ENCODE measurements at places on chromosomes 5 and 9.

DNA sequence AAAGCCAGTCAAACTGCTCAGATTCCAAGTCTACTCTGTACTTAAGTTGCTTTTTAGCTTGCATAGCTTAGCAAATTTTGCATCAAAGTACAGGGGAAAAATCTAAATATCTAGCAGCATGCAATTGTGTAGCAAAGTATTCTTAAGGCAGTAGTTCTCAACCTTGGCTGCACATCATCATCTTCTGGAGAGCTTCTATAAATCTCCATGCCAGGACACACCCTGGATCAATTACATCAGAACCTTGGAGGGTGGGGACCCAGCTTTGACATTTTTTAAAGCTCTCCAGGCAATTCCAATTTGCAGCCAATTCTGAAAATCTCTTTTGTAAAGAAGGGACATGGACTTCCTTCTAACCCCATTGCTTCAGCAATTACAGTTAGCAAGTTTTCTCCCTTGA is 187.5 kb downstream of the SNCAIP start:
- no peak for DNase-seq

- no peak for DNase-seq
These were observed 100.0 kb downstream of the KIAA1958 start for GRCh38 chr9:112586599-112587155.

GRCh38 chr5:98206566-98206965 is 566.9 kb upstream of the RGMB start:
- DNase-seq, result no peak

GRCh38 chr9:71269859-71270258 is 148.4 kb upstream of the TRPM3 start:
- no peak for DNase-seq

DNA sequence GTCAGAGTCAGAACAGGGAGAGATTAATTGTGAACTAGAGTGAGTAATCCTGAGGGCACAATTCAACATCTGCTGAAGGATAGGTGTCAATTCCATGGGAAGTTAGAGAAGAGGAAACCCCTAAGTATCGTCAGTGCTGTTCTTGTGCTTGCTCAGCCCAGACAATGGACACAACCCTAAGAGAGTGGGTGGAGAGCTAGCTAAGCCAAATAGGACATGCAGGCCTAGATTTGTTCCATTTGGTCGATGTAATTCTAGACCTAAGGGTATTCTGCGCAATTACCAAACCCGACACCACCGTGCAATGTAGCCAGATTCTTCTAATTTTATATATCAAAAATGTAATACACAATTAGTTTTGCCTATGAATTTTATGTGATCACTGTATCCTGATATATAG is 431.6 kb downstream of the SH3GL2 start:
- no peak for DNase-seq

GRCh38 chr9:74447451-74448193 is 49.5 kb upstream of the RORB start:
- DNase-seq, result no peak

GRCh38 chr5:126004636-126005035 is 418.6 kb upstream of the GRAMD2B start:
- no peak for DNase-seq

- no peak for DNase-seq
These were observed 629.3 kb downstream of the ANXA1 start for GRCh38 chr9:73780916-73781315.

GRCh38 chr9:128405077-128405779 is 15.4 kb upstream of the CERCAM start:
- DNase-seq, result no peak

DNA sequence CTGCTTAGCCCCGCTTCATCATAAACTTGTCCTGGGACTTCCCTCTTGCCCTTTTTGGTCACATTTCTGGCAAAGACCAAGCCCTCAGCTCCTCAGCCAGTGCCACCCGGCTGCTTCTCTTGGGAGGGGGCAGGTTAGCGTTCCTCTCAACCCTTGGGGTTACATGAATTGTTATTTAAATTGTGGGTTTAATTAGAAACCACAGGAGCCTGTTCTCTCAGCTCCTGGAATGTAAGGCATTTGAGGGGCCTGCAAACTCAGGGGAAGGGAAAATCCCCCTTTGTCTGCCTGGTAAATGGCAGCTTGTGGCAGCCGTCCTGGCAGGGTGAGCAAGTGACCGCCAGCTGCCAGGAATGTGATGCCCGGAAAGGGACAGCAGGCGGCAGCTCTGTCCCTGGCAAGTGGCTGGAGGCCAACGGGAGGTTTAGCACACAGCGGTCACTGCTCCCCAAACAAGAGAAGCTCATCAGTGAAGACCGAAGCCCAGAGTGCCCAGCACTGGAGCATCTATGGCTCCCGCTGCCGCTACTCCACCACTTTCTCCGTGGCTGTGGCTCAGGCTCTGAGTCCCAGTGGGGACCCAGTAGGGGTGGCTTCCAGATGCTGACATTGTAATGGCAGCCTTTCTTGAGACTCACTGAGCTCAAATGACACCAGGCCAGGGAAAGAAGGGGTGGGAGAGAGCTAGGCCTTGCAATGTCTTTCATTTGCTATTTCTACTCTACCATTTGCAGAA is 51.7 kb downstream of the SHB start:
- DNase-seq, result no peak

DNA sequence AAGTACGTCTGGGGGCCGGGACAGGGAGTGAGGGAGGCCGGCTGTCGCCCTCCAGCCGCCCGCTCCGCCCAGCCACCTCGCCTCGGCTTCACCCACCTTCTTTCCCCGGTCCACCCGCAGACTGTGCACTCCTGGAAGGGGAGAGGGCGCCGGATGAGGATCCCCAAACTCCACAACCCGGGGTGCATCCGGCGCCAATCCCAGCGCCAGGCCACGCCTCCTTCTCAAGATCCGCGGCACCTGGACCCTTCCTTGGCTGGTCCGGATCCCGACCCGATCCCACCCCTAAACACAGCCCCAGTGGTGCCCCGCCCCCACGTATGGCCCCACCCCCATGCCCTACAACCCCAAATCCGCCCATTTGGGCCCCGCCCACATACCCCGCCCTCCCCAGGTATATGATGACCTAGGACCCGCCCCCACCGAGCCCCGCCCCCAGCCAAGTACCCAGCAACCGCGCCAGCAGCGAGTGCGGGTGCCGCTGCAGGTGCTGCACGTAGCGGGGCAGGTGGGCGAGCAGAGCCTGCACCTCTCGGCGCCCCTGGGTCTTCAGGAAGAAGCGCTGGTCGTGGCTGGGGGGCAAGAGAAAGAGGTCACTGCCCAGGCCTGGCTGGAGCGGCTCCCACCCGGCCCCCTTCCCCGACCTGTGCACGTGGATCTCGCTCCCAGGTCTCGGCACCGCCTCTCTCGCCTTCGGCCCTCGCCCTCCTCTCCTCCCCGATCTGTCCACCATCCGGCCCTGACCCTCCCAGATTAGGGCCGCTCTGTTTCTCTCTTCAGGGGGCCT is 3.2 kb downstream of the PIP5KL1 start:
- DNase-seq, result peak; percentile 67
